Activated CD4-positive, CD25-positive, alpha-beta regulatory T cell treated with anti-CD3 and anti-CD28 coated beads, Interleukin-2, amount 50 U/mL, for 16 hours (primary cell): ENCODE measurements at places on chromosomes 11 and 22.

- no peak for DNase-seq
Measured at GRCh38 chr11:96124155-96124554, 200.2 kb upstream of the MTMR2 start.

DNA sequence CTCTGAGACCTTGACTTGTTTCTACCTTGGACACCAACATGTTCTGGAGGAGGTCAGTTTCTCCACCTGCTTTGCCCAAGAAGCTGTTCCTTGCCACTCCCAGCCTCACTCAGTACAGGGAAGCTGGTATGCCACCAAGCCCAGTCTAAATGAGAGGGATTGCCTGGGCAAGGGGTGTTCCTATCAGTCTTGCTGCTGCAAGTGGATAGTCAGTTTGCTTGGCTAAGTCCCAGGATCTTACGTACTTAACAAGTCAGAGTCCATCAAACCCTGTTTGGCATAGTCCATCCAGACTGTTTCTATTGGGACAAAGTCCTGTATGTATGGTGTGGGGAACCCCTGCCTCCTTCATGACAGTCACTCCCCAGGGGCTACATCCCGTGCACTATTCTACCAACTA is 66.6 kb downstream of the RPL27A start:
- no peak for DNase-seq

DNA sequence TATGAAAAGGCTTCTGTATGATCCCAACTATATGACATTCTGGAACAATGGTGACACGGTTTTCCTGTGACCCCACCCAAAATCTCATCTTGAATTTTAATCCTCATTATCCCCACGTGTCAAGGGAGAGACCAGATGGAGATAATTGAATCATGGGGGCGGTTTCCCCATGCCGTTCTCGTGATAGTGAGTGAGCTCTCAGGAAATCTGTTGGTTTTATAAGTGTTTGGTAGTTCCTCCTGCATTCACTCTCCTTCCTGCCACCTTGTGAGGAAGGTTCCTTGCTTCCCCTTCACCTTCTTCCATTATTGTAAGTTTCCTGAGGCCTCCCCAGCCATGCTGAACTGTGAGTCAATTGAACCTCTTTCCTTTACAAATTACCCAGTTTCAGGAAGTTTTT is 53.1 kb upstream of the TSPAN18 start:
- DNase-seq: no peak

DNA sequence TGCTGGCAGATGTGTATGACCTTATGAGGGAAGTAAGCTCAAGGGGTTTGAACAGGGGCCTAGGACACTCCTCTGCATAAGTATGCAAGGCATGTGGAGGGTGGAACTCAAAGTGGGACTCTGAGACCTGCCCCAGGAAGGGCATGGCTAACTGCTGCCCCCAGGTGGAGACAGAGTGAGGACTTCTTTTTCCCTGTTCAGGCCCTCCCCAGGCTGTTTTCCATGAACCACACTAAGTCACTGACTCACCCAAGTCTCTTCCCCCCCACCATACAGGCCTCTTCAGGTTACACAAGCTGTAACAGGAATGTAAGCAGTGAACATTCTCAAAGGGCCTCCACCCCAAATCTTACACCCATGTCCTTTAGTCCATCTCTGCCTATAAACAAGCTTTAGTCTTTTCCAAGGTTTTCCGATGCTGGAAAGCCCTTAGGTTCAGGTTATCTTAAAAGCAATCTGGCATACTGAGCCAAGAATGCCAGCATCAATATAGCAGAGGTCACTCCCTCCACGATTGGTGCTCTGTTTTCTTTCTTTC is 13.1 kb downstream of the EEF1G start:
- no peak for DNase-seq

DNA sequence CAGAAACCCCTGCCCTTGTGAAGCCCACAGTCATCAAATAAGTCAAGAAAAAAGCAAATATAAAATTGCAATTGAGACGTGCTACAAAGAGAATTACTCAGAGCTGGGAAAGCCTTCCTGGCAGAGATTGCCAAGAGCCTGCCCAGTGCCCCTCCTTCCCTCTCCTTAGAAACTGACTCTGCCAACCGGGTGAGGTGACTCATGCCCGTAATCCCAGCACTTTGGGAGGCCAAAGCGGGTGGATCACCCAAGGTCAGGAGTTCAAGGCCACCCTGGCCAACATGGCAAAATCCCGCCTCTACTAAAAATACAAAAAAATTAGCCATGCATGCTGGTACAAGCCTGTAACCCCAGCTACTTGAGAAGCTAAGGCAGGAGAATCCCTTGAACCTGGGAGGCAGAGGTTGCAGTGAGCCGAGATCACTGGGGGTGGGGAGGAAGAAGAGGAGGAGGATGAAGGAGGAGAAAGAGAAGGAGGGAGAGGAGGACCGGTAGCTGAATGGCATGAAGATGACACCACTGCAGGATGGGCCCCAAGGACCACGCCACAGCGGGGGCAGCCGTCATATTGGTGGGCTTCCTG is 76.1 kb upstream of the RTL6 start:
- DNase-seq: no peak

DNA sequence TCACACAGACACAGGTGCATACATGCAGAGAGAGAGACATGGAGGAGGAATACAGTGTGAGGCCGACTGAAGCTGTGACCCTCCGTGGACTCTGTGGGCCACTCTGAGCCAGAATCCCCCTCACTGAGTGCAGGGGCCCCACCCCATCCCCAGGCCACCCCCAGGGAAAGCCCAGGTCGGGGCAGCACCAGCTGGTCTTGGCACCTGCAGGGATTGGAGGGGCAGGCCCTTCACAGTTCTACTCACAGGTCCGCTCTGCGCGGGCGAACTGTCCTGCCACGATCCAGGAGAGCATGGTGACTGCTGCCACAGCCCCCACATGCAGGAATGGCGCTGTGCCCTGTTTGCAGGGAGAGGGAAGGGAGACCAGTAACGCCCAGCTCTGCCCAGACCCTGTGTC is 16.3 kb upstream of the KLHL35 start:
- DNase-seq: no peak

DNA sequence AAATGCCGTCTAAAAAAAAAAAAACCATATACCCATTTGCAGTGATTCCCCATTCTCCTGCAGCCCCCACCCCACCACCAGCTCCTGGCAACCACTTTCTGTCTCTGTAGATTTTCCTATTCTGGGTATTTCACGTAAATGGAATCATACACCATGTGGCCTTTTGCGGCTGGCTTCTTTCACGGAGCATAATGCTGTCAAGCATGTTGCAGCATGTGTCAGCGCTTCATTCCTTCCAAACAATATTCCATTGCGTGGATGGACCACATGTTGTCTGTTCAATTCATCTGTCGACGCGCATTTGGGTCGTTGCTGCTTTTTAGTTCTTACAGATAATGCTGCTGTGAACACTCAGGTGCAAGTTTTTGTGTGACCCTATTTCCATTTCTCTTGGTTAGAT is 14.8 kb upstream of the EMID1 start:
- DNase-seq: no peak

DNA sequence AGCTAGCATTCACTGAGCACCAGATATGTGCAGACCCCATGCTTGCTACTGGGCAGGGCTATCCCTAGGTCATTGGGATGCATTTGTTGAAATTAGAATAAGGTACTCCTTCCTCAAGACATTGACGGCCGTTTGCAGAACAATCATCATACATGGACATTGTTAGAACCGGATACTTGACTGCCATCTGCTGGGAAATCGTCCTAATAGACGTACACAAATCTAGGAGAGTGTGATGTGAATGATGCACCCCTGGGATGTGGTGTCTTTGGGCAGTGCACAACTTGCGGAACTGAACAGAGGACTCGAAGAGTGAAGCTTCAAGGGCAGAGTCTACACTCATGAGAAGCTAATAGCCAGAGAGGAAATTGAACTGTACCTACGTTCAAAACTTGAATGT is 35.9 kb downstream of the MYO18B start:
- DNase-seq: no peak

GRCh38 chr11:95586155-95586554 is 203.4 kb downstream of the FAM76B start:
- no peak for DNase-seq

- DNase-seq: no peak
Measured at GRCh38 chr22:27127911-27128310, 470.5 kb downstream of the MIAT start.

- no peak for DNase-seq
Measured at GRCh38 chr22:44389181-44389580, 76.4 kb upstream of the SHISAL1 start.

DNA sequence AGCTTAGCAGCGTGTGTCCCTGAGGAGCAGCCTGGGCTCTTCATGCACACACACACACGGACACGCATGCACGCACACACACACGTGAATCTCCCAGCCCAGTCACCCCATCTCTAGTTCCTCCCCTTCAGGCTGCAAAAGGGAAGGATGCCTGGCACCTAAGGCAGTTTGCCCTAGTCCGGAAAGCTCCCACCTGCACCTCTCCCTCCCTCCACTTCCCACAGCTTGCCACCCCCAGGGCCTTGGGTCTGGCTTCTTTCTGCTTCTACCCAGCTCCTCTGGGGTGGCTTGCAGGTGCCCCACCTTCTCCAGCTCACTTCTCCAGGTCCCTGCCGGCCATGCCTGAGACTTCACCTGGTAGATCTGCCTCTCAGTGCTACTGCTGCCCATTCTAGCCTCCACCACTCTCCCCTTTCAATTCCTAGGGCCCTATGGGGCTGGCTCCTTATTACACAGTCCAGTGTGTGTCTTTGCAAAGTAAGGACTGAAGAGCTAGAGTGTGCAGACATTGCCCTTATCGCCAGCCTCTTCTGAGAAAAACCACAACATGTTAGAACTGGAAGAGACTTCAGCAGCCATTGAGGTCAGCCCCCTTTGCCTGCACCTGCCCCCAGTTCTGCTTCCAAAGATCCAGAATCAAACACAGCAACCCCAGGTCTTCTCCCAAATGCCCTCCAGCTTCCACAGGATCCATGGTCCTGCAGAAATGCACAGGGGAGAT is 33.5 kb upstream of the CHST1 start:
- DNase-seq: no peak

GRCh38 chr11:96065379-96065778 is 141.5 kb upstream of the MTMR2 start:
- no peak for DNase-seq

- DNase-seq: no peak
Measured at GRCh38 chr11:5989203-5989602, 2.4 kb upstream of the OR52L1 start.

DNA sequence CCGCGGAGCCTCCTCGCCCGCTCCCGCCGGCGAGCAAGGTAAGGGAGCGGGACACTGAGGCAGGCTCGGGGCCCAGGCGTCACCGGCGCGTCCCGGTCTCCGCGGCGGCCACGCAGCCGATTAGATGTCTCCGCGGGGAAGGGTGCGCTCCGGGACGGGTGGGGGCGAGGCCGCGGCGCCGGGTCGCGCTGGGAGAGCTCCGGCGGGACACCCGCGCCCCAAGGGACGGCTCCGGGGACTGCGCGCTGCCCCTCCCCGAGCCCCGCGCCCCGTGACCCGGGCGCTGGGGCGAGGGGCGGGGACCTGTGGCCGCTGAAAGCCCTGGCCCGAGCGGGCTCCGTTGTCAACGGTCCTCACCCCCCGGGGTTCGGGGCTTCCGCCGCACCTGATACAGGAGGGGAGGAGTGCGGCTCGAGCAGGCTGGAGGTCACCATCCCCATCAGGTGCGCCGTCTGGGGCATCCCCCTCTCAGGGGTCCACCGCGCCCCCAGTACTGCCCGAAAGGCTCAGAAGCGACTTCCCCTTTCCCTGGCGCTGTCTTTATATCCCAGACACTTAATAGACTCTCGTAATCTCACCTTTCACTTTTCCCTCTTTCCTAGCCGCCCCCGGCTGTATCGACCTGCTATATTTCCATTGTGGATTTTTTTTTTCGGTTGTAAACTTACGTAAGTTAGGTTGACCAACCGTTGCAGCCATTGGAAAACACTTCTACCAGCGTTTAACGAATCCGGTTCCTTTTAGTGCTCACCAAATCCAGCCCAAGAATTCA is 573 bp downstream of the PPFIA1 start:
- peak; percentile 1 for DNase-seq

DNA sequence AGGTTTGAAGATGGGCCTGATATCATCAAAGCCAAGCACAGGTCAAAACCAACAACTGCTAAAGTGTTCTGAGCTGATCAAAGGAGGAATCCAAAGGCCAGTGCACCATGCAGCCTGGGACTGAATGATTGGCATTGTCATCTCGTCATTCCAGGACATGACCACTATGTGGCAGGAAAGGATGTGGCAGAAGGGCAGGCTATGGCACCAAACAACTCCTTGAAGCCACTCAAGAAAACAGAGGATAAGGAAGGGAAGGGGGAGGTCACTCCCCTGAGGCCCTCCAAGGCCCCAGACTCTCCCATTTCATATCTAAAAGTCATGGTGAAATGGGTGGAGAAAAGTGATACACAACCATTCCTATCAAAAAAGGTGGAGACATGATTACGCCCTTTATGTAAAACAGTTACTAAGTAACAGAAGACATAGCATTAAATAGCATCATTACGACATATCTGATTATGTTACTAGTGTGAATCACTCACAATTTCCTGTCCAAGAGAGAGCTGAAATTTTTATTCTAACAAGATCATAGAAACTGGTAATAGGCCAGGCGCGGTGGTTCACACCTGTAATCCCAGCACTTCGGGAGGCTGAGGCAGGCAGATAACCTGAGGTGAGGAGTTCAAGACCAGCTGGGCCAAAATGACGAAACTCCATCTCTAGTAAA is 49.3 kb downstream of the AHNAK start:
- no peak for DNase-seq

- no peak for DNase-seq
Measured at GRCh38 chr22:43474161-43475101, 62.6 kb downstream of the MPPED1 start.

- DNase-seq: no peak
Measured at GRCh38 chr22:27445881-27446280, 355.7 kb downstream of the MN1 start.

- DNase-seq: no peak
Measured at GRCh38 chr11:34341931-34342533, 15.8 kb downstream of the ABTB2 start.
